EL (cell line): ENCODE measurements at places on chromosomes 1 and 21.

- DNase-seq, result no peak
Observed at GRCh38 chr1:47459253-47459788, 21.5 kb downstream of the FOXD2 start.

GRCh38 chr1:1782399-1783221 lies 4.3 kb upstream of the NADK start:
- DNase-seq, result peak; percentile 70

- peak; percentile 88 for DNase-seq
Observed at GRCh38 chr1:223720971-223721591, 8.7 kb downstream of the CAPN2 start.

DNA sequence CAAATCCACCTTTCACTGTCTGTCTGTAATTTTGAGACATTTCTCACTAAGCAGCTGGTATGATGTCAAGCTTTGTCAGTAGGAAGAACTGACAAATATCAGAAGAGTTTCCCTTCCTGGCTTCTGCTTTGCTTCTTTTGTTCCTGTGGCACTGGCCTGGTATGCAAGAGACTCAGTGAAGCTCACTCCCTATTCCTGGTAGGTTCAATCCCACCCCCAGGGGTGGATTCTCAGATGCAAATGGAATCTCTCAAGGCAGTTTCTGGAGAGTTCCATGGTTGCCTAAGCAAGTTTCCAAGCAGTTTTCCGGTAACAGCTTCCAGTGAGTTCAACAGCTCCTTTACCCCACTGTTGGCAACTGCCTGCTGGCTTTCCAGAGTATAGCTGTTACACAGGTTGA lies 683.4 kb downstream of the PTPRC start:
- DNase-seq, result no peak

DNA sequence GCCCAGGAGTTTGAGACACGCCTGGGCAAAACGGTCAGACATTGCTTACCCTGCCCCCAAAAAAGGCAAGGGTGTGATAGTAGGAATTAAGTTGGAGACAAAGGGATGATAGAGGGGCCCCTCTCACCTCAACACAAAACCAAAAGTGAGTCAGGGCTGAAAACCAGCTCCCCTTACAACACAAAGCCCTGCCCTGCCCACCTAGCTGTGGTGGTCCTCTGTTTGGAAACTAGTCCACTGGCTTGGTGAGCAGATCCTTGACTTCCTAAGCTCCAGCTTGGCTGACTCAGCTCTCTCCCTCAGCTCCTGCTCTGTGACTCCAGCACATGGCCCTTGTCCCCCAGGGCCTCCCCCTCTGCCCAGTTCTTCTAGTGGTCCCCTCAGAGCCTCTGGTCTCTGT lies 603.8 kb downstream of the PTPRC start:
- DNase-seq, result no peak

- no peak for DNase-seq
Observed at GRCh38 chr1:42934541-42935312, 23.9 kb downstream of the SLC2A1 start.

GRCh38 chr1:59045636-59046035 lies 251.3 kb upstream of the FGGY start:
- DNase-seq, result no peak

DNA sequence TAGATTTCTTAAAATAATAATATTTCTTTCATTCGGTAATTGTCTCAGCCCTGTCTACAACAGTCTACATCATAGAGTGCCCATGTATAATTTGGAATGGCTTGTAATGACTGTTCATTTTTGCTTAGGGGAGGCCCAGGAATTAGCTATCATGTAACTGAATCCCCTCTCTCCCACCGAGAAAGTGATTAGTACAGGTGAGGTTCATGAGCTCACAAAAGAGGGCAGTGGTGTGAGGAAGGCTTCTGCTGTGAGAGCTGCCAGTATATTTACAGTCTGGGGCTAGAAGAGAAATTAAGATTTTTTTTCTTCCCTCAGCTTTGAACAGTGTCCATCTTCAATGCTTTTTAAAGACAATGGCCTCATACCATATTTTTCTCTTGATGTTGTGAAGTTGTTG lies 340.7 kb downstream of the ADGRL2 start:
- no peak for DNase-seq

- no peak for DNase-seq
Observed at GRCh38 chr1:76725864-76726619, 141.2 kb upstream of the ST6GALNAC5 start.

DNA sequence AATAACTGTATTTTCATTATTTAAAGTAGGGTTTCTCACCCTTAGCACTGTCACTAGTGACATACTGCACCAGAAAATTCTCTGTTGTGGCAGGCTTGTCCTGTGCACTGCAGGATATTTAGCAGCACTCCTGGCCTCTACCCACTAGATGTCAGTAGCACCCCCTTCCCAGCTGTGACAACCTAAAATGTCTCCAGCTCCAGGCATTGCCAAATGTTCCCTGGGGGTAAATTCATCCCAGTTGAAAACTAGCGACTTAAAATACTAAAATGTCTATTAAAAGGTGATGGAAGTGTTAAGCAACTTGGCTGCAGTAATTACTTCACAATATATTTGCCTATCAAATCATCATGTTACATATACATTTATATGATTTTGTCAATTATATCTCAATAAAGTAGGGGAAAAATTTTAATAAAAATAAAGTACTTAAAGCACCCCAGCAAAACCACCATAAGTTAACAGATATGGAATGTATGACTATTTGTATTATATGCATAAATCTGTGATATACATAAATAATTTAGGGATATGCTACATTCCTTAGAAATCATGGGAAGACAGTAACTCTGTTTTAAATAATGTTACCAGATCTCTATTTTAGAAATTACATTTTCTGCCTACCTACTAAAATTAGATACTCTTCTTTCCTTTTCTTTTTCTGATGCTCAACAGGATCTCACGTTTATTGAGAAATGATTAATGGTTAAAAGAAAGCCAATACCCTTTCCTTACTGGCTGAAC lies 74.6 kb downstream of the ARID4B start:
- DNase-seq, result peak; percentile 82
